ENCODE measurements at places on chromosomes 6 and 20. TPM values are rescaled to one million over a fixed set of nuclear protein-coding genes. Genes with fewer than 3 reads are reported as not detected.

Gene MMP24
- 26.3 TPM for total RNA-seq

Gene SOX18
- total RNA-seq, result 1.4 TPM

Gene CTSZ
- total RNA-seq, result 131 TPM

Gene SLC4A11
- total RNA-seq, result 5.9 TPM

Gene SYCP2
- 0.33 TPM for total RNA-seq

Gene PHACTR1
- 0.06 TPM for total RNA-seq

Gene XKR7
- 0.02 TPM for total RNA-seq

Gene CBLN4
- total RNA-seq, result not detected

Gene PERP
- 95.4 TPM for total RNA-seq

Gene FAM229B
- 10.6 TPM for total RNA-seq

Gene DEFB124
- not detected for total RNA-seq

Gene MAP7
- 22.2 TPM for total RNA-seq

Gene LINC00237
- total RNA-seq, result not detected

Gene GFRA4
- not detected for total RNA-seq

Gene PDSS2
- total RNA-seq, result 4.4 TPM

Gene EPHA7
- total RNA-seq, result 0.04 TPM

Gene CLPSL2
- total RNA-seq, result 0.78 TPM

Gene HDGFL1
- not detected for total RNA-seq

Gene VSTM2L
- 10.6 TPM for total RNA-seq

Gene C20orf144
- 0.19 TPM for total RNA-seq

Gene TREML1
- total RNA-seq, result not detected

Gene SLX4IP
- 2.8 TPM for total RNA-seq

Gene BTN1A1
- total RNA-seq, result not detected

Gene DIDO1
- 17.9 TPM for total RNA-seq

Gene IL17F
- total RNA-seq, result not detected

Gene NR2E1
- total RNA-seq, result 0.09 TPM

Gene NANP
- 8.4 TPM for total RNA-seq

Gene IL20RA
- not detected for total RNA-seq

Gene DPPA5
- total RNA-seq, result not detected

Gene LY6G6C
- total RNA-seq, result 0.42 TPM

Gene B3GALT4
- 0.66 TPM for total RNA-seq

Gene CLVS2
- 0.08 TPM for total RNA-seq

Gene LHFPL5
- not detected for total RNA-seq

Gene TMEM170B
- total RNA-seq, result 0.86 TPM

Gene TMEM74B
- 3.4 TPM for total RNA-seq

Gene PLCB4
- 20.7 TPM for total RNA-seq

Gene GNMT
- 0.27 TPM for total RNA-seq

Gene CEP57L1
- total RNA-seq, result 7.6 TPM

Gene POPDC3
- 24.1 TPM for total RNA-seq

Gene GCNT2
- 6.4 TPM for total RNA-seq

Gene LST1
- total RNA-seq, result not detected

Gene MUC22
- total RNA-seq, result not detected

Gene ZBTB46
- 0.88 TPM for total RNA-seq

Gene GLYATL3
- total RNA-seq, result not detected

Gene DLK2
- 7.8 TPM for total RNA-seq

Gene NEDD9
- total RNA-seq, result 47.4 TPM

Gene ADTRP
- 0.71 TPM for total RNA-seq

Gene WRNIP1
- 41.2 TPM for total RNA-seq

Gene GSTA3
- total RNA-seq, result not detected

Gene KIF16B
- 14.3 TPM for total RNA-seq

All from A549 treated with ZK216348 at 1 μM for 4 hours (cell line).